CD4-positive, alpha-beta T cell treated with Interleukin-6 at 100 ng/mL for 8 hours (primary cell): ENCODE measurements at places on chromosomes 12 and 14.
A peak's percentile ranks its signal among the peaks of the same experiment; 100 is the strongest.

DNA sequence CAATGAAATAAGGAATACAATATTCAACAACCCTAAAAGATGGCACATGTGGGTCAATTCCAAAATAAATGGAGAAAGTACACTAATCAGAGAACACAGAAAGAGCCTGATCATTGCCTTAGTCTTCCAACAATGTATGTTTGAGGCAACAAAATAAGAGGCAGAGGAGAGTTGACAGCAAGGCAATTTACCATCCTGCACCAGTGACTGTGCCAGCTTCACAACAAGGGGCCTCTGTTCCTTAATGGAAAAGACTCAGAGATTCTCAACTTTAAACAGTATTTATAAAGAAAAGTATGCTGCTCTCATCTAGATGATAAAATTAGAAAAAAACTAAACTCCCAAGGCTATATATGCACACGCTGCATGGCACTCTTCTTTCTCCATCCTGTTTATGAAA lies 25.9 kb downstream of the EPS8 start:
- no peak for DNase-seq

DNA sequence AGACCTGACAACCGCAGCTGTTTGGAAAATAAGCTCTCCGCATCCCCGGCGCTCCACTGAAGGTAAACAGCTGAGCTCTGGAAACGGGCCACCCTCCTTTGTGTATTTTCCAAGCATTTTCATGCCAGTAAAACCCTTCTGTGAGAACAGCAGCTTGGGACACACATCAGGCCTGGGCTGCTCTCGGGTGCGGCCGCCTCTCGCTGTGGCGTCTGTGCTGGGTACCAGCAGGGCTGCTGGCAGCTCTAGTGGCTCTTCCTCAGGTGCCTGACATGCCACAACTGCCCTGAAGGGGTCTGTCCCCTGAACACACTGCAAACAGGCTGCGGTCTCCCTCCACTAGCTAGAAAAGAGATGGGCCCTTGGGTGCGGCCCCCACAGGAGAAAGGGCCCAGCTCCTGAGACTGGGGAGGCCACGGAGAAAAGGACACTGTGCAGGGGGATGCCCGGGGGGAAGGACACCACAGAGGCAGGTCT lies 96.3 kb downstream of the ITPK1 start:
- DNase-seq = no peak

DNA sequence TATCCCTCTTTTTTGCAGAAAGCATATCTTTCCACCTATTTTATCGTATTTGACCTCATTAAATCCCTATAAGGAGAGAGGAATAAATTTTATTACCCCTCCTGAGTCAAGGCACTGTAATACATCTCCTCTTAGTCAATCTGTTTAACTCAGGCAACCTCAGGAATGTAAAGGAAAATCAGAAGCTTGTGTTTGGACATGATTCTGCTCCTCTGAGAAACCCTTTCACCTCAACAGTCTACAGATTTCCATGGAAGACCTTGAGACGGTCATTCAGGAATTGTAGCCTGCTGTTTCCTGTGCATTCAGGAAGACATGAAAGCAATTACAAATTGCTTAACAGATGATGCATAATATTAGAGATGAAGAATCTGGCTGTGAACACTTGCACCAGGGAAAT lies 360.8 kb downstream of the PAWR start:
- no peak for DNase-seq

DNA sequence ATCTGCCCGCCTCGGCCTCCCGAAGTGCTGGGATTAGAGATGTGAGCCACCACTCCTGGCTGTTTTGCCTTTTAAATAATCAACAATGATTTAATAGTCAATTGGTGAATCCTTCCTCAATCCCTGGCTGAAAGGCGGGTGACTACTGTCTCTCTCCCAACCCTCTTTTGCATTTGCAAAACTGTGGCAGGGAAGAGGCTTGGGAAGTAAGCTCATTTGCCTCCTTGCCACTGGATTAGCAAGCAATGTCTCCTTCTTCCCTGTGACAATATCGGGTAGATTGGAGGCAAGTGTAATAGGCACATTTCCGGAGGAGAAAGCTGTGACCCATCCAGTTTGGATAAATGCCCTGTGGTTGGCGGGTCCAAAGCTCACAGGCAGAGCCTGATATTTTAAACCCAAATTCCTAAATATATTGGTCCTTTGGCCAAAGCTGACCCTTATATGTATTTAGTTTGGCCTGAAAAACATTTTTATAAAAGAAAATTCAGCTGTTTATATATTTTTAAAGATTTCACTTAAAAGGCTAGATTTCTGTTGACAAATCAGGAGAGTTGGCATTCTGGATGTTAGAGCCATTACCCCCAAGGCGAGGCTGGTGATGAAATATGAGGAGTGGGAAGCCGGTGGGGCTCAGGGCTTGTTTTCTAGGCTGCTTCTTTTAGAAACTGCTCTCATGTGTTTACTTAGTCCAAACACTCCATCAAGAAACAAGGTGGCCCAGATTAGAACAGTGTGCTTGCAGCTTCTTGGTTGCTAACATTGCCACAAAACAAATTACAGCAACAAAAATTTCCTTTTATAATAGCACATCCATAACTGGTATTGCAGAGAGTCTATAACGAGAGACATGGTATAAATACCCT lies 646.9 kb upstream of the TMEM132C start:
- no peak for DNase-seq

- DNase-seq = no peak
Observed at GRCh38 chr12:13127444-13127843, 24.0 kb upstream of the GSG1 start.

- DNase-seq = no peak
Observed at GRCh38 chr12:1972260-1972659, 32.0 kb downstream of the DCP1B start.

DNA sequence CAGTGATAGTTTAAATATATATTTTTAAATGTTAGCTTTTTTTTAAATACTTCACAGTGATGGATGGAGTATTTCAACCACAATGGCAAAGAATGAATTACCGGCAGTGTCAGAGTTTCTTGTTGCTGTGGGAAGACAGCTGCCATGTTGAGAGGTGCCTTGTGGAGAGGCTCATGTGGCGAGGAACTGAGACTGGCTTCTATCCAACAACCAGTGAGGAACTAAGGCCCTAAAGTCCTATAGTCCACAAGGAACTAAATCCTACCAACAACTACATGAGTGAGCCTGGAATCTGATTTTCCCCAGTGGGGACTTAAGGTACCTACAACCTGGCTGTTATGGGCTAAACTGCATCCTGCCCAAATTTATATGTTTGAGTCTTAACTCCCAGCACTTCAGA lies 220.2 kb upstream of the PLEKHG7 start:
- no peak for DNase-seq

- DNase-seq = no peak
Observed at GRCh38 chr12:24888813-24889212, 60.1 kb downstream of the BCAT1 start.

DNA sequence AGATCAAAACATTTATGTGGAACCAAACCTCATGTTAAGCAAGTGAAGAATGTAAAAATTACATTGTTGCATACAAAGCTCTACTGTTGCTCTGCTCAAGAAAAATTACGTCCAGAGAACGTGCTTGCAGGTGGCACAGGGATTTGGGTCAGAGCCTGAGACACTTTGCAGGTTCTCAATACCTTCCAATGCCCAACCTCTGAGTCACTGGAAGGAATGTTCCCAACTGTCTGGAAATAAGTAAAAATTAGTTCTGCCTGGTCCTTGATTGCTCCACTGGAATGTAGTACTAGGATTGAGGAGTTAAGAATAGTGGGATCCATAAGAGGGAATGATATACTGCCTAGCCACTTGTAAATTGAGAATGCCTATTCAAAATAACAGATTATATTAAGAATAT lies 2.8 kb upstream of the IFNG start:
- DNase-seq = no peak

- DNase-seq = no peak
Observed at GRCh38 chr12:66999141-66999540, 270.0 kb upstream of the CAND1 start.

DNA sequence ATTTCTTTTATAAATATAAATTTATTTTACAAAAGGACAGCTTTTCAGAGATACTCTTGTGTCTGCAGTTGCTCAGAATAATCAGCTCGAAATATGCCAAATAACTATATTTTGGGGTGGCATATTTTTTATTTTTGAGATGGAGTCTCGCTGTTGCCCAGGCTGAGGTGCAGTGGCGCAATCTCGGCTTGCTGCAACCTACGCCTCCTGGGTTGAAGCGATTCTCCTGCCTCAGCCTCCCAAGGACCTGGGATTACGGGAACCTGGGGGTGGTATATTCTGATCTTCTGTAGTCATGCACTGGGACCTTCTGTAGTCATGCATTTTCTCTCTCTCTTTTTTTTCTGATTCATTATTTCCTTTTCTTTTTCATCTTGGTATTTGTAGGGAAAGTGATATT lies 135.0 kb upstream of the AMIGO2 start:
- peak; percentile 31 for DNase-seq

DNA sequence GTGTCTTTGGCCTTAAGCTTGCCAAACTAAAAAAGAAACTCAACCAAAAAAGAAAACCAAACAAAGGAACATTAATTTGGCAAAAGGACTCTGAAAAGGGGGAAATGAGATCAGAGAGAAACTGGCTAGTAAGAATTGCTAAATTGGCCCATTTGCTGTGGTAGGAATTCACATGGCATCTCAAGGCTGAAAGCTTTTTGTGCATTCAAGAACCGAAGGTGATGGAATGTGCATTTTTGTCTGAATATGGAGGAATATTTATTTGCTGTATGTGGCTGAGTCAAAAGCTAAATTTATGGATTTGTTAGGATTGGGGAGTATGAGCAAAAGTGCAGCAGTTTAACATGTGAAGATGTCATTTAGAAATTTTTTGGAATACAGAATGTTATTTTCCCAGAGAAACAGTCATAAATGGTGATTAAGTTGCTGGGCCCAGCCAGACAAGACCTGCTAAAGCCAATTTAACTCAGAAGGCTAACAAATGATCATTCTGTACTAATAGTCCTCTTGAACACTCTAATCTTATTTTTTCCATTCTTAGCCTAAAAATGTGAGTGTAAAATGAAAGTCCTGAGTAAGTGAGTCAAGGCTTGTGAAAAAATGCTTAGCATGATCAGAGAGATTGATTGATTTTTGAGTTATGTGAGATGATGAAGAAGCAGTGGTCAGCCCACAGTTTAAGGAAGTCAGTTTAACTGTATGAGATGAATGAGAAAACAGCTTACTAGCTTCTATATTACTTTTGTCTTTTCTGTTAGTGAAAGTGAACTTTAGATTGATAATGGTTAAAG lies 94.1 kb downstream of the ANO6 start:
- no peak for DNase-seq

DNA sequence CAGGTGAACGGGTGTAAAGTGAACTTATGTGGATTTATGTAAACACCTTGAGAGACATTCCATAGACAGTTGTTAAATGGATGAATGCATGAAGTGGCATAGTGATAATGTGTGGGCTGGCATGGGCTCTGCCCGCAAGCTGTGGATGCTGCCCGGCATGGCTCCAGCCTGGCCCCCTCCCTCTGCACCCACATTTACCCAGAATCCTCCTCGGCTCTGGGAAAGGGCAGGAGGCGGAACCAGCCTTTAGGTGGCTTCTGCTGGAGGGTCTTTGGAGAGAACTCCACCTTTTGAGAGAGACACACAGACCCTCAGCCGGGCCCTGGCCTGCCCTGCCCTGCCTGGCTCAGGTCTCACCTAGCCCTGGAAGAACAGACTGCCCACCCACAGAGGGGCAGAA lies 18.7 kb downstream of the RASAL1 start:
- no peak for DNase-seq

DNA sequence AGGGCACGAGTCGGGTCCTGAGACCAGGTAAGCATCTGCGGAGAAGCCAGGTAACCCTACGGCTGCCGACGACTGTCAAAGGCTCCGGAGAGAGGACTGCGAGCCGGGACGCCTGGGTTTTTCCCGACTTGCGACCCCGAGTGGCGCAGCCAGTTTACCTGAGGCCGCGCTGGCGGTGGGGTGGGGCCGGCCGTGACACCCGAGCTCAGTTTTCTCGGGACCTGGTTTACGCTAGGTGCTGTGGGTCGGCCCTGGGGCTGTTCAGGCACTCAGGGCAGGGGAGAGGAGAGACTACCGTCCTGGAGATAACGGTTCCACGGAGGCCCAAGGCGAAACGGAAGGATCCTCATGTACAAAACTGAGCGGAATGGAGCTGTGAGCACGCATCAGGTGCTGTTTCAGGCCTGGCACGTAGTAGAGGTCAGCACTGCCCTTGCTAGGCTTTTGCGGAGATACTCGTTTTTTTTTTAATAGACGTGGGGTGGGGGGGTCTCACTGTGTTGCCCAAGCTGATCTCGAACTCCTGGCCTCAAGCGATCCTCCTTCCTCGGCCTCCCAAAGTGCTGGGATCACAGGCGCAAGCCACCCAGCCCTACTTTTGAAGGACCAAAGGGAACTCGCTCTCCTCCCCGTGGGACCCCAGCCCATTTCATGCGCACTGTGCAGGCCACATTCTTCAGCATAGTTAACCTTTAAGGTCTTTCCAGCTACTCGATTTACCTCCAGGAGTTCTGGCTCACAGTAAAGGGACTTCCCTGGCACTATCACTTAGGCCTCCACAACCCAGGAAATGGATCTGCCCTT lies 471 bp downstream of the MTRFR start:
- DNase-seq = no peak

DNA sequence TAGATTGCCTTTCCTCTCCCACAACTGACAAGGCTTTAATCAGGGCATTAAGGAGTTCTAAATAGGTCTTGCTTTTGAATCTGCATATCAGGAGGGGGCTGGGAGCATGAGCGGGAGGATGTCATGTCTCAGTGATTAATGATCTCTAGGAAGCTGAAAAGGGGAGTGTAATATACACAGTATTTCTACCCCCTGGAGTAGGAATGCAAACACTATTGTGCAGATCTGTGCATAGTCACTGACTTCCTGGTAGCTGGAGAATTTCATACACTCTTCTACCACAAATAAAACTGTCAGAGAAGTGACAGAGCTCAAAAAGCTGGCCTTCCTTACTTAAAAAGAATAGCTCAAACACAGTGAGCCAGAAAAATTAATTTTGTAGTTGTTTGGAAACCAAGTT lies 65.8 kb downstream of the RIC8B start:
- DNase-seq = no peak

DNA sequence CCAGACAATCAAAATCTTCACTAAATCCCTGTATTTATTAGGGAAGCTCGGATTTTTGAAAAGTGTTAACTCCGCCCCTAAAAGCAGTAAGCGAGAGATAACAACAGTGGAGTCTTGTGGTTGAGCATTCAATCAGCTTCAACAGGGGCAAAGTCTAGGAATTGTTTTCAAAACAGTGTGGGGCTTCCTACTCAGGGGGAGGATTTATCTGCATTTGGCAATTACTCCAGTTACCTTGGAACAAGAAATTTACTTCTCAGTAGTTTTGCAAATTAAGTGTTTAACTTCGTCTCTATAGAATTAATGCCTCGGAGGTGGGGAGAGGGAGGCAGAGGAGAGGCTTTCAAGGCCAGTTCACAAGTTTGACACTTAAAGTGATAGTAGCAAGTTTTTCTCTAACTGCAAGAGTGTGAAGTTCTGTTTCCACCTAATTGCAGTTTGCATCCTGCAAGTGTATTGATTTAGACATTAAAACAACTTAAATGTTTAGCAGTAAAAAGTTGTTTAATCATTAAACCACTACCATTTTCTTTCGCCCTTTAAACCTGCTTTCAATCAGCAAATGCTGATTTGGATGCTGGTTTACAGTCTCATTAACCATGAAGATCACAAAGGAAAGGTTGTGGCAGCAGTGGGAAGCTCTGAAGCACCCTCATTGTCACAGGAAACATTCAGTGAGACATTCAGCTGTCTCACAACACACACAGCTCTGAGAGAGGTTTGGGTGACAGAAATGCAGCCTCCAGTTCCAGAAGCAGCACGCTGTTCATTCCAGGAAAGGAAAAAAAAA lies 102.0 kb downstream of the HMGA2 start:
- no peak for DNase-seq

- DNase-seq = no peak
Observed at GRCh38 chr12:63989301-63989845, 144.9 kb downstream of the SRGAP1 start.
